ENCODE measurements at places on chromosomes 7 and 10. TPM values are rescaled to one million over a fixed set of nuclear protein-coding genes. Genes with fewer than 3 reads are reported as not detected.

The ACSM6 gene
- total RNA-seq, result not detected

The CCDC201 gene
- not detected for total RNA-seq

The SSBP1 gene
- total RNA-seq, result 246 TPM

The SFTPA1 gene
- not detected for total RNA-seq

The GPER1 gene
- 0.79 TPM for total RNA-seq

The ABCC2 gene
- 0.07 TPM for total RNA-seq

The ACTR3C gene
- 0.07 TPM for total RNA-seq

The WNT16 gene
- not detected for total RNA-seq

The ANKRD22 gene
- total RNA-seq, result not detected

The GBX1 gene
- not detected for total RNA-seq

The PDIA4 gene
- total RNA-seq, result 234 TPM

The TRDMT1 gene
- 4.3 TPM for total RNA-seq

The FIS1 gene
- total RNA-seq, result 217 TPM

The PCDH15 gene
- not detected for total RNA-seq

The CDC14C gene
- not detected for total RNA-seq

The PIK3CG gene
- 4.7 TPM for total RNA-seq

The PLEKHS1 gene
- total RNA-seq, result not detected

The HTR5A gene
- not detected for total RNA-seq

Measured in mammary microvascular endothelial cell (primary cell).